ENCODE measurements at places on chromosomes 2 and 18. TPM values are rescaled to one million over a fixed set of nuclear protein-coding genes. Genes with fewer than 3 reads are reported as not detected.

The DCDC2C gene
- not detected for total RNA-seq

The CHRNG gene
- not detected for total RNA-seq

The SLC30A3 gene
- not detected for total RNA-seq

The AMER3 gene
- total RNA-seq: not detected

Measured in mononuclear cell (primary cell).